ENCODE measurements at places on chromosomes 7 and 10.
A peak's percentile ranks its signal among the peaks of the same experiment; 100 is the strongest.

GRCh38 chr10:112663234-112664125 lies 216.5 kb downstream of the VTI1A start:
- DNase-seq: no peak

DNA sequence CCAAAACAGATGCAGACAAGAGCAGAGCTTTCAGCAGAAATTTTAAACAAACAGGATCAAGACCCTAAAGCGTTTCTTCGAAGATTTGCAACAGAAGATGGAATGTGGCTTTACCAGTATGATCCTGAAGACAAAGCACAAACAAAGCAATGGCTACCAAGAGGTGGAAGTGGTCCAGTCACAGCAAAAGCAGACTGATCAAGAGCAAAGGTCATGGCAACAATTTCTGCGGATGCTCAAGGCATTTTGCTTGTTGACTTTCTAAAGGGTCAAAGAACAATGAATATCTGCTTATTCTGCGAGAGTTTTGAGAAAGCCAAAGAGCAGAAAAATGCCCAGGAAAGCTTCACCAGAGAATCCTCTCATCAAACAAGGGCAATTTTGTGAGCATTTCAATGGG lies 130.4 kb downstream of the MBL2 start:
- no peak for DNase-seq

DNA sequence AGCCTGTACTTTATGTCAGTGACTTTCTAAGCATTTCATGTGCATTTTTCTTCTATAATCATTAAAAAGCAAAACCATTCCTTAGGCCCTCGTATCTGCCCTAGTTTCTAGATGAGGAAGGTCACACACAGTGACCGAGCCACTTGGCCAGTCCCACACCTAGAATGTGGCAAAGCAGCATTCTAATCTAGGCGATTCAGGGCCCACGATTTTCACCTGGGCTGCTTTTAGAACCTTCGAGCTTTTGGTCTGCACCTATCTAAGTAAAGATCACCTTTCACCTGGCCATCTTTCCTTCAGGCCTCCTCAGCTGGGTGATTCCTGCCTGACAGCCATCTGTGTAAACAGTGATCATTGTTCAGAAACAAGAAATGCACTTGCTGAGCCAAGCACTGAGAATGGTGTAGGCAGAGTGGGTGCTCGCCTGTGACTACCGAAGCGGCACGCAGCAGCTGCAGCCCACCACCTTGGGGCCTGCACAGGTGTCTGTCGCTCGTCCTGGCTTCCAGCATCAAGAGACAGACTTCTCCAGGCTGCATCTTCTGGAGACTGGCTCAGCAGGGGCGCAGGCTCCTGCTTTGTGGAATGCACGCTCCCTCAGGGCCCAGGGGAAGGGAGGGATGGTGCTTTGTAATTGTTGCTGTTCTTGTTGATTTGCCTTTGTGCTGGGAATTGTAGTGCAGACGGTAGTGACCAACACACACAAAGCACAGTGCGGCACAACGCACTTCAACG lies 149.0 kb upstream of the INSYN2A start:
- no peak for DNase-seq

- DNase-seq: peak; percentile 95
These were observed 24.8 kb downstream of the FAM53B start for GRCh38 chr10:124719213-124719851.

DNA sequence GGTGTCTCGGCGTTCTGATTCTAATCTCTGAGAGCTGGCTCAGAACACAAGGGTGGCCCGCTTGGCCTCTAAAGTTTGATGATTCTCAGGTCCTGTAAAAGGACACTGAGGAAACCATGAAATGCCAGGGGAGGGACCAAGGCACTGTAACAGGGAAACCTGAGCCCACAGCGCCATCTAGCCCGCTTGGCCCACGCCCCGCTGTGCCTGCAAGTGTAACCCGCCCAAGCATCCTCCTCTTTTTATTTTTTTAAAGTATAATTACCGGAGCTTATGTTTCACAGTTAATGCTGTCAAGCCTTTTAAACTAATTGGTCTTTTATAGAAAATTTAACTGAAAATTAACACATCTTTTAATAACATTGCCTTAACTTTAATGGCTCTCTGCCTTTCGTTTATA lies 734.7 kb downstream of the KCNMA1 start:
- peak; percentile 4 for DNase-seq

GRCh38 chr10:6187278-6187677 lies 15.5 kb upstream of the PFKFB3 start:
- no peak for DNase-seq

DNA sequence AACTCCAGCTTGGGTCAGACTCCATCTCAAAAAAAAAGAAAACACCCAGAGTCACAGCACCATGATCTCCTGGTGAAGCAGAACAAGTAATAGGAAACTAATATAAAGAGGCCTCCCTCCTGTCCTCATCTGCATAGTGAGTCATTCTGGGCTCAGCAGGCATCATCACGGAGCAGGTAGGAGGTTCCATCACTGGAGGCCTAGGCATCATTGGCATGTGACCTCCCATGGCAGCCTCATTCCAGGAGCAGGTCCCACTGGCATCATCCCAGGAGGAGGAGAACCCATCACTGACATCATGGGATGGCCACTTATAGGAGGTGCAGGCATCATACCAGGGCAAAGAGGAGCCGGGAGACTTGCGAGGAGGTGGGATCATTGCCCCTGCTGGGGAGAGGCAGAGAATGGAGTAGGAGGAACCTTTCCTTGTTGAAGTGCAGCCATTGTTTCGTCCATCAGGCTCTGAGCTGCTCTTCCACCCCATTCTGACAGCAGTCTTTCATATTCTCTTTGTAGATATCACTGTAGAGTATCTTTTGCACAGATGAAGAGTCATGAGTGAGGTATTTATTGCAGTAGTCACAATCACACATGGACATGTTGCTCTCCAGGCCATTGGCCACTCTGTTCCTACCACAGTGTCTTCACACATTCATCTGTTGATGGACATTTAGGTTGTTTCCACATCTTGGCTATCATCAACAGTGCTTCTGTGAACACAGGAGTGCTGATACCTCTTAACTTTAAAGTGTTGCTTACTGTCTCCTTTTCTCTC lies 73.8 kb downstream of the OSBPL3 start:
- no peak for DNase-seq

GRCh38 chr10:119350502-119351097 lies 143.2 kb downstream of the GRK5 start:
- no peak for DNase-seq

- no peak for DNase-seq
These were observed 537.1 kb upstream of the FOXK1 start for GRCh38 chr7:4144811-4145510.

GRCh38 chr7:2399848-2400587 lies 3.4 kb upstream of the CHST12 start:
- DNase-seq: peak; percentile 87

DNA sequence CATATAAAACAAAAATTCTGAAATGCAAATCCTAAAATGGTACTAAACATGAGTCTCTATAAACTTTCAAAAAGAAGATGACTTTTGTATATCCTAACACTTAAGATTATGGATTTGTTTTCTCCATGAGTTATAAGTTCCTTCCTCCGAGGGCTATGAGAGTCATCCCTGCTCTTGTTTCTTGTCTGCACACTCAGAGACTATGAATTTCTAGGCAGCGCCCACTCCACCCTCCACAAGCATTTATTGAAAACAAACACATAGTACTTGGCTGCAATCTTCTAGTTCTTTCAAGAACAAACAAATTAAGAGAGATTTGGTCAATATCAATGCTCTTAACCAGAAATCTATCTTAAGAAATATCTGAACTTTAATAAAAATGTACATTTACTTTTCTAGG lies 211.7 kb downstream of the DKK1 start:
- DNase-seq: no peak

- no peak for DNase-seq
These were observed 464 bp downstream of the KIAA1217 start for GRCh38 chr10:24209432-24209771.

- no peak for DNase-seq
These were observed 34.9 kb downstream of the ASAH2 start for GRCh38 chr10:50216418-50216817.

- no peak for DNase-seq
These were observed 807.2 kb downstream of the TYW1 start for GRCh38 chr7:67803789-67804188.

DNA sequence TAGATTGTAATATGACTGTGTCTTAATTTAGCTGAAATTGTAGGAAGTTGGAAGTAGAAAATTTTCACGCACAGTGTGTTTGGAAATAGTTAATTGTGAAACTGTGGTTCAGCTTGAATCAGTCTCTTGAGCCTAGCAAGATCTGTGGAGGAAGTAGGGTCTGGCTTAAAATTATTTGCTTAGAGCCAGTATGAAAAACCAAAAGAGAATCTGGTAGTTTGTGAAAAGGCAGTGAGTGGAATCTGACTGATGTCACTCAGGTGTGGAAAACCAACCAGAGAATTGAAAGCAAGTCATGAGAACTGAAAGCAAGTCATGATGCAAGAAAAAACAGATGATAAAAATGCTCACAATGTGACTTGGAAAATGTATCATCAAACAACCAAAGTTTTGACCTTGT lies 11.5 kb downstream of the LIPJ start:
- no peak for DNase-seq

GRCh38 chr7:1894906-1895663 lies 225.0 kb downstream of the ELFN1 start:
- DNase-seq: no peak

GRCh38 chr10:30154561-30154960 lies 95.2 kb upstream of the JCAD start:
- DNase-seq: no peak

DNA sequence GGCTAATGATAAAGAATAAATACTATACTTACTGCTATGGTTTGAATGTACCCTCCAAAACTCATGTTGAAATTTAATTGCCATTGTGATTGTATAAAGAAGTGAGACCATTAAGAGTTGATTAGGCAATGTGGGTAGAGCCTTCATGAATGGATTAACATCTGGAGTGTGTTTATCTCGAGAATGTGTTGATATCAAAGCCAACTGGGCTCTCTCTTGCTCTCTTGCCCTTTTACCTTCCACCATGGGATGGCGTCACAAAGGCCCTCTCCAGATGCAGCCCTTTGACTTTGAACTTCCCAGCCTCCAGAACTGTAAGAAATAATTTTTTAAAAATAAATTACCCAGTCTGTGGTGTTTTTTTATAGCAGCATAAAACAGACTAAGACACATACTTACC lies 50.1 kb upstream of the GHITM start:
- no peak for DNase-seq

- no peak for DNase-seq
These were observed 133.3 kb downstream of the KCNMA1 start for GRCh38 chr10:77504196-77504872.

- peak; percentile 67 for DNase-seq
These were observed 10.9 kb downstream of the LIMK1 start for GRCh38 chr7:74094224-74095101.

GRCh38 chr7:149851449-149851848 lies 13.3 kb downstream of the ZNF862 start:
- no peak for DNase-seq

DNA sequence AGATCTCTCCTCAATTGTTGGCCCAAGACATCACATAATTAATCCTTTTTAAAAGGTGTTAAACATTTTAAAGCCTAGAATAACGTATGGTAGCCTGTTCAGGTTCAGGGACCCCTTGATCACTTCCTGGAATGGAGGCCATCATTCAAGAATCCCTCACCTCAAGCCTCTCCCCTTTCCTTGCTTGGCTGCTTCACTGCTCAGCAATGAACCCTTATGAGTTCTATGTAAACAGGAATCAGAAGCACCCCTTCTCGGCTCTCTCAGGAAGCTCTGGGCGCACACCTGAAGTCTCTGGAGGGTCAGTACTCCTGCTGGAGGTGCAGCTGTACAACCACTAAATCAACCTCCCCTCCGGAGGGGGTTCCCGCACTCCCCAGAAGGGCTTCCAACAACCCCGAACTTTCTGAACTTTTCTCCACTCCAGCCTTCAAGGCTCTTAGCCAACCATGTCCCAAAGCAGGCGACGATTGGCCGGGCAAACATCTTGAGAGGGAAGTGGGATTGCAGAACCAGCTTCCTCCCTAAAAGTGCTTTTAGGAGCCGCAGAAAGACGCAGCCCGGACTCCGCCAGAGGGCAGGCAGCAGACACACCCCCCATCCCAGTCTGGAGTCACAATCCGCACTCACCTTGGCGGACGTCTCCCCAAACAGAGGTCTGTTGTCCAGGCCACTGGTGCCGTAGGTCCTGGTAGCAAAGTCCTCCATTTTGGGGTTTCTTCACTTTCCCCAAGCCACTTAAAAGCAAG lies 562 bp downstream of the TMEM243 start:
- peak; percentile 14 for DNase-seq

DNA sequence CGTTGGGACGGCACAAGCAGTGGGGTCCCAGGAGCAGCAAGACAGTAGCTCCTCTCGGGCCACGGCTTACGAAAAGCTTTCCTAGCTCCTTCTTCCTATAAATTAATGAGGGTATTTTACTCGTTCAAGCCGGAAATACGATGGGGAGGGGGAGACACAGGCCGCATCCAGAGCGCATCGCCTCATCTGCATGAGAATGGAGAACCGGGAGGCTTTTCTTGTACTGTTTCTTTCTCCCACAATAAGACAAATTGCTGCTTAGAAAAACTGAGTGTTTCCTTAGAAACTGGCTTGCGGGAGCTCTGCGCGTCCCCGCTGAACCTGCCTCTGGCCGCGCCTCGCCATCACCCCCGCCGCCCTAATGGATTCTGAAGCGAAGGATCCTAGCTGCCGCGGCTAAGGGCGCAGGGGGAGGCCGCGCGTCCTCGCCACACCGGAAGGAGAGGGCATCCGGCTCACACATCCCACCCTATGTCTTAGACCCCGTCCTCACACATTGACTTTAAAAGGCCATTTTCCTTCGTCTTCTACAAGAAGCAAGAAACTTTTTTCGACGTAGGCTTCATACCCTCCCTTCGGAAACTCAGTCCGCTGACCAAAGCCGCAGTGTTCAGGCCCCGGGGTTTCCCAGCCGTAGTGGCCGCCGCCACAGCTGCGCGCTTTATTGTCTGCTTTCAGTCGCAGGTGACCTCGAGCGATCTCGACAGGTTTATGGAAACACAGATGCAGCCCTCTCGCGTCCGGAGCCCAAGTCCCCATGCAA lies 8.8 kb downstream of the NXPH1 start:
- DNase-seq: no peak

GRCh38 chr10:83987216-83987615 lies 152.1 kb upstream of the GHITM start:
- no peak for DNase-seq

DNA sequence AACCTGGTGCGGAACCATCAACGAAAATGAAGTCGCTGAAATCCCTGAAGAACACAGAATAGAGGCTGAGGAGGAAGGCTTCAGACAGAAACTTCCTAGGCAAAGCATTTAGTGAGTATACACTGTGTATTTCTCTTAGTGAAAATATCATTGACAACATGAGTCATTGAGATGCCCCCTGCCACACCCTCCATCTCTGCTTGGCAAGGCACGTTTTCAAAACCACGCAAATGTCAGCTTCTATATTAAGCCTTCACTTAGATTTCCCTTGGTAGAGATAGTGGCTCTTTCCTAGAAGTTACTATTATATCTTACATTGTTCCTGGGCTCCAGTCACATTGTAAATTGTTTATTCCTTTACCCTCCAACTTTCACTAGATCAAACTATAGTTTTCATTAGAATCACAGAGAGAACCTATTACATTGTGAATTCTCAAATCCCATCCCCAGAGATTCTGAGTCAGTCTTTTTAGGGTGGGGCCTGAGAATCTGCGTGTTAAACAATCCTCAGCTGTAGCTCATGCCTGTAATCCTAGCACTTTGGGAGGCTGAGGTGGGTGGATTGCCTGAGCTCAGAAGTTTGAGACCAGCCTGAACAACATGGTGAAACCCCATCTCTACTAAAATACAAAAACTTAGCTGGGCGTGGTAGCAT lies 4.6 kb upstream of the SKAP2 start:
- DNase-seq: no peak

- no peak for DNase-seq
These were observed 612 bp downstream of the HILPDA start for GRCh38 chr7:128456255-128456725.

Data from hematopoietic multipotent progenitor cell treated with erythropoietin and hydrocortisone succinate and interleukin-3 and kit ligand, for 8 days (in vitro differentiated cells).